ENCODE measurements at places on chromosomes 4 and X.

DNA sequence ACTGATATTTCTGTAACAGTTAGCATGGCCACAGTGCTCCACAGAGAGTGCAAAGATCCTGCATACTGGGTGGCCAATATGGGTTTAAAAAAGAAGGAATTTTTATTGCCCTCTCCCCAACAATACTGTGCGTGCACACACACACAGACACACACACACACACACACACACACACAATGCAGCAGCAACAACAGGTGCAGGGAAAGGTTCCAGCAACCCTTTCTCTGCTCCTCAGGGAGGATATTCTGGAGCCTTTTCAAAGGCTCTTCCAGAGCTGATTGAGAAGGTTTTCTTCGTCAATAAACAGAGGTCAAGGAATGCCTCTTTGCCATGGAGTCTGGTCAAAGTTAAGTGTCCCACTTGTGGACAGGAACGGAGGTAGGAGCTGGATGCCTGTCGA is 84.8 kb upstream of the ZFP42 start:
- no peak for DNase-seq

- DNase-seq: no peak
Measured at GRCh38 chr4:185938654-185939053, 126.7 kb upstream of the SORBS2 start.

DNA sequence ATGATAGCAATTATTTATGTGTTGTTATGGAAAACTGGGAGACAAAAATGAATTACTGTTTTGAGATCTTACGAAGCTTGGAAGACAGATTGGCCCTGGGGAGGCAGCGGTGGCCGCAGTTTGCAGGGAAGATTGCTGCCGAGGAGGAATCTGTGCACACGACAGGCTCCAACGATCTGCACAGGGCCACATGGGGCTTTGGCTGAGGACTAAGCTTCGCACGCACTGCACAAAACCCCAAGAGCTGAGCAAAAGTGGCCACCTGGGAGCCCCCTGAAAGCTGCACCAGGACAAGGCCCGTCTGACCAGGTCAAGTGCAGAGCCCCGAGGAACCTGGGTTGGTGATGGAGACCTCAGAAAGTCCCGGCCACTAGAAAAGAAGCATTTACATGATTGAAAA is 5.2 kb upstream of the PDE6B start:
- no peak for DNase-seq

DNA sequence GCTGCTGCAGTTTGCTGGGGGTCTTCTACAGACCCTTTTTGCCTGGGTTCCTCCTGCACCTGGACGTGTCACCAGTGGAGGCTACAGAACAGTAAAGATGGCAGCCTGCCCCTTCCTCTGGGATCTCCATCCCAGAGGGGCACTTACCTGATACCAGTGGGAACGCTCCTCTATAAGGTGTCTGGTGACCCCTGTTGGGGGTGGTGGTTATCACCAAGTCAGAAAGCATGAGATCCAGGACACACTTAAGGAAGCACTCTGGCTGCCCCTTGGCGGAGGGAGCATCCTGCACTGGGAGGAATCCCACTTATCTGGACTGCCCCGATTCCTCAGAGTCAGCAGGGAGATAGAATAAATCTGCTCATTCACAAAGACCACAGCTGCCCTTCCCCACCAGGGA is 218.9 kb upstream of the GALNTL6 start:
- no peak for DNase-seq

GRCh38 chr4:107858158-107858742 is 33.5 kb downstream of the SGMS2 start:
- no peak for DNase-seq

DNA sequence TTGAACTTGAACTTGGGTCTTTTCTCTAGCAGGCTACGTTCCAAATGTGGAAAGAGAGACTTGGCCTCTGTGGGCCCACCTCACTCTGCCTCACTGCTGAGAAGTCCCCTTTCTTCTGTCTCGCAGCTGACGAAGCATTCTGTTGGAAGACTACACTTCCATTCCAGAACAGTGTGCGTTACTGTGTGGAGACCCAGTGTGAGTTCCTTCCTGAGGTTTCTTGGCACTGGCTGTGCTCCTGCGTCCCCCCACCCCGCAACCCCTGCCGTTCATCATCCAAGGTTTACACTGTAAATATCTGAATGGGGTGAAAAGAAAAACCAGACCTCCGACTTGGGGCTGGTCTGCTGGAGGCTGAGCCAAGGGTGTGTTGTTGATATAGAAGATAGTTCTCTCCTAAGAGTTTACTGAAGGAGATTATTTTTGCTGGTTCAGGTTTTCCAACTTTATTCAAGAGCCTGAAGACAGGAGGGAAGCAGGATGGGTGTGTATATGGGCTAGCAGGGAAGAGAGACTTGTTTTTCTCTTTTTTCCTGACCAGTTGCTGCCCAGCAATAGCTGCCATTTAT is 34.7 kb downstream of the NHSL2 start:
- no peak for DNase-seq

DNA sequence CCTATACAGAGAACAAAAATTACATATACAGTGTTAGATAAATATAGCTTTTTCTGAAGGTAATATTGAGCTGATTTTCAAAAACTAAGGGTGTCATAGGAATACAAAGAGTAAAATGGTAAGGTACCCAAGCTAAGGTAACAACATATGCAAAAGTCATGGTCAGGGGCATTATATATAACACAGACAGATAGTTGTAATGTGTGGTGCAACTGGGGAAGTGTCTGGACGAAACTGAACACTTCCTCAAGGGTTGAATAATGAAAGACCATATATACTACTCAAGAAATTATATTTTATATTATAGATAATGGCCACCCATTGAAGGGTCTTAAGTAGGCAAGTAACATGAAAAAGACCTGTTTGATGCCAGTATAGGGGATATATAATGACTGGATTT is 262.1 kb upstream of the CXXC4 start:
- DNase-seq: no peak

- no peak for DNase-seq
Measured at GRCh38 chr4:178233906-178234305, 791.7 kb upstream of the AGA start.
